ENCODE measurements at places on chromosomes 16 and 17.
A peak's percentile ranks its signal among the peaks of the same experiment; 100 is the strongest.

DNA sequence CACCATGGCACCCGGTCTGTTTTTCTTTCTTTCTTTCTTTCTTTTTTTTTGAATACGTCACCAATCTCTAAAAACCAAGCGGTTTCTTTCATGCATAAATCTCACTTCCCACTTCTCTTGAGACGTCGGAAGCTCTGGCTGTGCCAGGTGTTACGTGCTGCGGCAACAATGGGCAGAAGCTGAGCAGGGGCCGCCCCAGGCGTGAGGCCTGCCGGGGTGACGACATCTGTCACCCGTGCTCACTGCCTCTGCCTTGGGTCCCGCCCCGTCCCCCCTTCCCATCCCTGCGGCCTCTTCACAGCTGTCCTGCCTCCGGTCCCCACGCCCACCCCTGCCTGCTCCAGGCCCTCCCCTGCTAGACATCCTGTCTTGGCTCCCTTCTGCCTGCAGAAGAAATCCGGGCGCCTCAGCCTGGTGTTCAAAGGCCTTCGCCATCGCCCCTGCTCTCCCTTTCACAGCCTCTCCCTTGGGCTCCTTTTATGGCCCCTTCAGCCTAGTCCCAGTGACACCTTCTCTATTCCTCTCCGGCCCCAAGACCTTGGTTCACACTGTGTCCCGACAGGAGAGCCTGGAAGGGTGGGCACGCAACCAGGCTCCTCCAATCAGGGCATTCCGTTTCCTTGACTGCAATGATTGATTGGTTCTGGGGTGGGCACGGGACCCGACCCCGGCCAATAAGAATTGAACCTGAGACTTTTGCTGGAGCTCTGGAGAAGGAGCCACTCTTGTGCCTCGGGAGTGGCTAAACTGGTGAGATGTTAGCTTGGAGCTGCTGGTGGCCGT, 4.8 kb downstream of the P2RX1 start:
- peak; percentile 60 for DNase-seq

- no peak for DNase-seq
These were observed 603.4 kb upstream of the CDH11 start for GRCh38 chr16:65725156-65725845.

GRCh38 chr16:12674071-12674470, 129.6 kb downstream of the CPPED1 start:
- no peak for DNase-seq

- peak; percentile 83 for DNase-seq
These were observed 20.1 kb upstream of the KRT19 start for GRCh38 chr17:41547921-41548843.

GRCh38 chr17:82450357-82451106, at the start of gene CYBC1:
Gene CYBC1 (minus strand): TSS chr17:82450752. CDS start chr17:82449254, 1,498 bp downstream.
- peak; percentile 92 for DNase-seq

DNA sequence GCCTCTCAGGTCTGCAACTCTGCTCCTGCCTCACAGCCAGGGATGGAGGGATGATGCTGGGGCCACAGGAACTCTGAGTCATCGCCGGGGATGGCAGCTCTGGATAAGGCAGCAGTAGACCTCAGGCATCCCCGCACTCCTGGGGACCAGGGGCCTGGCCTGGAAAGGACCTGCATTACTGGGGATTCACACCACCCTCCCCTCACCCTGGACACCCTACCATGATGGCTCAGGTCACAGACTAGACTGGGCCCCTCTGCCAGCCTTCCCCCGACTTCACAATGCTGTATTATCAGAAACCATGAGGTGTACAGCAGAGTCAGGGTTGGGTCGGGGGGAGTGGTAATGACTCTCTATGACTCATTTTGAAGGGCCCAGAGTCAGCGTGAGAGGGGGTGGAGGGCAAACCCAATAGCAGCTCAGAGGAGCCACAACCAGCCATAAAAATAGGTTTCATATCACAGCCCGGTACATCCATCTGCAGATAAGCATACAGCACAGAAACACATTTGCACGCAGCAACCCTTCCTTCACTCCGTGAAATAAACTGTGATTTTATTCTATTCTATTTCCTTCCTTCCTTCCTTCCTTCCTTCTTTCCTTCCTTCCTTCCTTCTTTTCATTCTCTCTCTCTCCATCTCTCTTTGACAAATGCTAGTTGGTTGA, 28.8 kb downstream of the DYNLRB2 start:
- DNase-seq: peak; percentile 89

- no peak for DNase-seq
These were observed 28.6 kb downstream of the TRPV3 start for GRCh38 chr17:3528880-3529511.

GRCh38 chr16:23682181-23682580, 3.5 kb downstream of the PLK1 start:
- no peak for DNase-seq

DNA sequence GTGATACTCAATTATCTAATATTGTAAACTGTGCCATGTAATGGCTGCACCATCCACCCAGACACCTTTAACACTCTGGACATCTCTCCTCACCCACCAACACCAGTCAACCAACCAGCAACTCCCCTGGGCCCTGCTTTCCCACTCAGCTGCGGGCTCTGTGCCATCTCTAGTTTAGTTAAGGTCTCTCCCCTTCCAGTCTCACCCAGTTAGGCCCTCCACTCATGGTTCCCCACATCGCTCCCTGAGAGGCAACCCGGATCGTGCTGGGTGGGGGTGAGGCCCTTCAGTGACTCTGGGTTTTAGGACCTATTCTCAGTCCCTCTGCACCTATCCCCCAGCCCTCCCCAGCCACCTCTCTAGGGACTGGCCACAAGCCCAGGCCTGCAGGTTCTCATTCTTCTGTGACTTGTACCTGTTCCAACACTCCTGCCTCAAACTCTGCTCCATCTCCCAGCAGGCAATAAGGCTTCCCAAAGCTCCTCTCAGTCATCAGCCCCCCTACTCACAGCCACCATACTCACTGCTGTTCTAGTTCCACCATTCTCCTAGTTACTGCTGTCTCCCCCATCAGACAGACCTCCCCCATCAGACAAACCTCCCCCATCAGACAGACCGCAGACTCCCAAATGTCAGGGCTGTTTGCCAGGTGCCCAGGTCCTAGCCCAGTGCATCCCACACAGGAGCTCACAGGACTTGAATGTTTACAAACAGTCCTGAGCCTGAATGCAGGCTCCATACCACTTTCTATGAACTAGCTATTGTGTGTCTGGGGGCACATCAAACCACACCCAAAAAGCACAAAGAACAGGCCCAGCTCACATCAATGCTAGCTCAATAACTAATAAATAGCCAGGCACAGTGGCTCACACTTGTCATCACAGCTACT, 2.6 kb downstream of the TK2 start:
- DNase-seq: no peak

Measured in T-helper 2 cell treated with Interferon-gamma antibody and Interleukin-4, amounts not matched to agents 5 μg/mL and 100 μg/mL, for 36 hours (primary cell).